Omental fat pad (tissue), 4 donors: ENCODE measurements at places on chromosomes 12 and 14. TPM values are rescaled to one million over a fixed set of nuclear protein-coding genes. Genes with fewer than 3 reads are reported as not detected.

The C12orf50 gene
- 0.65 TPM for total RNA-seq

The ASCL4 gene
- total RNA-seq: not detected

The SYT1 gene
- total RNA-seq: 2.4 TPM

The GZMH gene
- not detected for total RNA-seq

The CIDEB gene
- 16.4 TPM for total RNA-seq

The STAC3 gene
- 2.7 TPM for total RNA-seq

The CCND2 gene
- 107 TPM for total RNA-seq

The ANKLE2 gene
- 70.5 TPM for total RNA-seq

DNA sequence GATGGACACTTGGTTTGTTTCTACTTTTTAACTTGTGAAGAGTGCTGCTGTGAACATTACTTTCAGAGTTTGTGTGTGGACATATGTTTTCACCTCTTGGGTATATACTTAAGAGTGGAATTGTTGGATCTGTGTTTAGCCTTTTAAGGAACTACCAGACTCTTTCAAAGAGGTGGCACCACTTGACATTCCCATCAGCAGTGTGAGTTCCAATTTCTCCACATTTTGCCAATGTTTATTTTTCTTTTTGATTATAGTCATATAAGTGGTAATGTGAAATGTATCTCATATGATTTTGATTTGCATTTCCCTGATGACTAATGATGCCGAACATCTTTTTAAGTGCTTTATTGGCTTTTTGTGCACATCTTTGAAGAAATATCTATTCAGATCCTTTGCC is 44.8 kb downstream of the ARHGAP5 start:
- DNase-seq: no peak

- no peak for DNase-seq
Measured at GRCh38 chr14:56118611-56119181, 485 bp downstream of the PELI2 start.

DNA sequence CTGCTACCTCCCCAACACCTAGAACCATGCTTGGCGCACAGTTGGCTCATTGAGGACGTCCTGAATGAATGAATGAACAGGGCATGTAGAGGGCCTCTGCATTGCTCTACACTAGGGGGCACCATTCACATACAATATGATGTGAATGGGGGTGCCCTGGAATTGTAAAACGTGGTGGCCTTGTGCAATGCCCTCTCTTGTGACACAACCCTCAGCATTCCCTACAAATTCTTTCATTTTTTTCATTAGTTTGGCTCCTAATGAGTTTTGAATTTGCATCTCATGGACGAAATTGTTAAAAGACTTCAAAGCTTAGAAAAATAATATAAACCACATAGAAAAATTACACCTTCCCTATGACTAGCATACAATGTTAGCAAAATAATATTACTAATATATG is 2.3 kb upstream of the DIO2 start:
- DNase-seq: no peak

GRCh38 chr12:62730649-62731048 is 204.3 kb downstream of the PPM1H start:
- DNase-seq: no peak

- DNase-seq: no peak
Measured at GRCh38 chr12:109458771-109459208, 18.3 kb downstream of the KCTD10 start.

DNA sequence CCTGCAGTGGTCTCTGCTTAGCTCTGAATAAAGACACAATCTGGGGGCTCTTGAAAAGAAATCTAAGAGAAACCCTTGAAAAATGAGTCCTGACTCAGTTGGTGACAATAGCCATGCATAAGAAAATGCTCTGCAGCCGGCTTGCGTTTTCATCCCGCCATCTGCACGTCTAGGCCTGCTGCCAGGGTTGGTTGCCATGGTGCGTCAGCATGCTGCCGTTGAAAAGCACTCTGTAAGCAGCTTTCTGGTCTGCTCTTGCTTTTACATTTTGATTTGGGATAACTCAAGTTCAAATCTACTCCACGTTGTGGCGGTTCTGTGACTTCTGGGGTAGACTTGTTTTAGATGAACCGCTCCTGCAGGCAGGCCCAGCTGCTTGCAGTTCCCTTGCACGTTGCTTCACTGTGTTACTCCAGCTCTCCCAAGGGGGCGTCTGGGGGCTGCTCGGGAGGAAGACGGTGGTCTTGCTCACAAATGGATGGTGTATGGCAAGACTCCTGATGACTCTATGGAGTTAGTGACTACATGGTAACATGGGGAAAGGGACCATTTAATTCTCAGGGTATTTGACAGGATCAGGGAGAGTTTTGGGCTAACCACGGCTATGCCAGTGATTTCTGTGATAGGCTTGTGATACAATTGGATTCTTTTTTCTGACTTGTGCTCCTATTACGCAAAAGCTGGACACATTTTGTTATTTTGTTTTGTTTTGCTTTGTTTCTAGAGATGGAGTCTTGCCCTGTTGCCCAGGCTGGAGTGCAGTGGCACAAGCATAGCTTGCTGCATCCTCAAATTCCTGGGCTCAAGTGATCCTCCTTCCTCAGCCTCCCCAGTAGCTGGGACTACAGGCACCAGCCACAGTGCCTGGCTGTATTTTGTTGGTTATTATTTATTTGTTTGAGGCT is 15.8 kb downstream of the WNT5B start:
- no peak for DNase-seq

GRCh38 chr12:101697930-101698799 is 725 bp downstream of the CHPT1 start:
- no peak for DNase-seq

DNA sequence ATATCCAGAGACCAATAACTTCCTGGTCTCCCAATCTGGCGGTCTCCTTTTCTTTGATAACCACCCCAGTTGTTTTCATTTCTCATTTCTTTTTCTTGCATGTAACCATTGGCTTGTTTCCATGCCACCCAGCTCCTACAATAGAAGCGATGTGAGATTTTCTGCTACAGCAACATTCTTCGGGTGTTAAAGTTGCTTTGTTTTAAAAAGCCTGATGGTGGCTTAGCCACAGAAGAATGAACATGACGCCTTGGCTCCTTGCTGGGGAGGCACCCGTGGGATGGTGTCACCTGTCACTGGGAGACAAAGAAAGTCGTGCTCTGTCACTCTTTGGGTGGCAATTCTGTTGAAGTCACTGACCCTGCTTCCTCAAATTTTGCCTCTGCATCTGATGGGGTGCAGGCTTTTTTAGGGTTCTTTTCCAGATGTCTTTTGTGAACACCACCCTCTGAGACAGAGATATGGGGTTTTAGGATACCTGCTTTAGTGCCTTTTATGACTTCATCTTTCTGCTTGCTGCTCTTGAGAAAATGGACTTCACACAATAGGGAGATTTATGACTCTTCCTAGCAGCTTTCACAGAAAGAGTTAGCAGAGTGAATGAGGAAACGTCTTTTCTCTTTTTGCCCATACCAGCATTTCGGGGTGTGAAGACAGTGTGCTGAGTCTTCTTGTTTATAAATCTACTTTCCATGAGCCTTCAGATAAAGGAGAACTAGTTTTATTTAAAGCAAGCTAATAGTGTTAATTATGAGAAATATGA is 265.3 kb upstream of the TBX3 start:
- DNase-seq: no peak

GRCh38 chr12:57404966-57405640 is 25.7 kb downstream of the R3HDM2 start:
- DNase-seq: no peak

DNA sequence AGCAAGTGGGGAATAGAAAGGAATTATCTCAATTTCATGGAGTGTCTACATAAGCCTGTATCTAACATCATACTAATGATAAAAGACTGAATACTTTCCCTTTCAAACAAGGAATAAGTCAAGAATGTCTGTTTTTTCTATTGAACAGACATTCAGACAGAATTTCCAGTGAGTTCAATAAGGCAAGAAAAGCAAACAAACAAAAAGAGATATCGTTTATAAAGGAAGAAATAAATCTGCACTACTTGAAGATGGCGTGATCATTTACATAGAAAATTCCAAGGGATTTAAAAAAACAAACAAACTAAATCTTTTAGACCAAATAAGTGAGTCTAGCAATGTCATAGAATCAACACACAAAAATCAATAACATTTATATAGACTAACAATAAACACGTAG is 273.1 kb upstream of the FOXG1 start:
- no peak for DNase-seq

GRCh38 chr12:91222746-91223145 is 40.1 kb upstream of the DCN start:
- DNase-seq: no peak

- DNase-seq: no peak
Measured at GRCh38 chr12:116384691-116385485, 107.4 kb upstream of the MED13L start.

DNA sequence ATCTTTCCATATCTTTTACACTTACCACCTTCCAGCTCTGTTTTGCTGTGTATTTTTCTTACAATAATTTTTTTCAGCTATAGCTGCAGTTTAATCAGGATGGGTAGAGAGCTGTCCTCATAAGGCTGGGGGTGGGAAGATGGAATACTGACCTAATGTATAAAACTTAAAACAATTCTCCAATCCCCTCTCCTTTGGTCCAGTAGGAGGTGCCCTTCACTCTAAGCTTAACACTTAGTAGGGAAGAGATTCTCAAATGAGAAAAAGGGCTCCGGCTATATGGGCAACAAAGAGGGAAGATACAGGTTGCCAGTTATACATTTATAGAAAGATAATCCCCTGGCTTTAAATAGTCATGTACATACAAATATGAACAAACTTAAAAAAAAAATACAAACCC is 2.8 kb downstream of the ORMDL2 start:
- DNase-seq: no peak

GRCh38 chr12:89064780-89065179 is 287.5 kb downstream of the DUSP6 start:
- DNase-seq: no peak

DNA sequence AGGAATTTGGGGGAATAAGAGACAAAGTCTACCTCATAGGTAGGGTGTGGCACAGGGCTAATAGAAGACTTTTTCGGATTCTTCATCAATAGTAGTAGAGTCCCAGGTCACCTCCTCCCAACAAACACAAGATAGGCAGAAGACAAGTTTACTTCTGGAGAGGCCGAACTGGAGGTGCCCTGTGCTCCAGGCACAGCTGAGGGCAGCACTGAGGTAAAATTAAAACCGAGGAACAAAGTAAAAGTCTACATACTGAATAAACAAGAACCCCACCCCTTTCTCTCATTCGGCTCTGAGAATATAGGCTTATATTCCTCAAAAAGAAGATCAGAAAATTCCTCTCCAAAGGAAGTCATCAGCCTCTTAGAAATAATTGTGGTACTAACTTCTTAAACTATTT is 161.5 kb downstream of the SEC23A start:
- DNase-seq: no peak

GRCh38 chr12:10304161-10304574 is 3.5 kb upstream of the KLRD1 start:
- DNase-seq: no peak

- no peak for DNase-seq
Measured at GRCh38 chr12:12807970-12808702, 5.0 kb upstream of the DDX47 start.

DNA sequence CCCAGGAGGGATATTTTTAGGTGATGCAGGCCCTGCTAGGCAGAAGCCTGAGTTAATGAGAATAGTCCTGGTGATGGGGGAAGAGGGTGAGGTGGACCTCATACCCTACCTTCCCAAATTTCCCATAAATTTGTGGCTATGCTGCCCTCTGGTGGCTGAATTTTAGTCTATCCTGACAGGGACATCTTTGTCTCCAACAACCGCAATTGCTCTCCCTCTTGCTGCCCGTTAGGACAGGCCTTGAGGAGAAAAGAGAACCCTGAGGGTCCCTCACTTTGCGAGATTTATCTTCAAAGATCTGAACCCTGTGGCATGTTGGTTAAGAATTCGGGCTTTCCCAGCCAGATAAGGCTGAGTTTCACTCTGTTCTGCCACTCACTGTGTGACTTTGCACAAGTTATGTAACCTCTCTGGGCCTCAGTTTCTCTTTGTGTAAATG is 9.8 kb upstream of the ZNF385A start:
- DNase-seq: no peak

DNA sequence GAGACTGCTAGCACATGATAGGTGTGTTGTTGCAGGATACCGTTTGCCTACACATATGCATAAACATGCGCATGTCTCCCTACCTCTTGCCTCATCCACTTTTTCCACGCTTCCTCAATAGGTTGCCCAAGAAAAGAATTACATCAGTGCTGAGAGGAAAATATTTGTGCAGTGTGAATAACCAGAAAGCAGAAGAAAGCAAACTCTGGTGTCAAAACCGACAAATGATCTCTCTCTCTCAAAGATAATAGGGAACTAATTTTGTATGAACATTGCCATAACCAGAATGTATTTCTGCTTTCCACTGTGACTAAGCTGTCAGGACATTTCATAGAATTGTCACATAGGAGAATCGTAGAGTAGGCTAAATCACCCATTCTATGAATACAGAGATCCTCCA is 1.3 kb downstream of the CLEC7A start:
- DNase-seq: no peak

DNA sequence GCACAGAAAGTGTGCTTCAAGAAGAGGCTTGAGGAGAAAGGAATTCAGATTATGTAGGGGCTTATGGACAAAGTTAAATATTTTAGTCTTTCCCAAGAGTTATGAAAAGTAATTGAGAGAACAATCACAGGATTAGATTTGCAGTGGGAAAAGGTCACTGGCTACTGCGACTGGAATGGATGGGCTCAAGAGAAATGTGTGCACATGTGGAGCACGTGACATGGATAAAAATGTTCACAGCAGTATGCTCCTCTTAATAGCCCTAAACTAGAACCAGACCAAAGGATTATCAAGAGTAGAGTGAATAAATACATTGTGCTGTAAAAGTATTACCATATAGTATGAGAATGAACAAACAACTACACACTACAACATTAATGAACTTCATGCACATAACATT is 78.1 kb downstream of the ABCD2 start:
- DNase-seq: no peak

GRCh38 chr14:89407856-89408255 is 9.2 kb downstream of the FOXN3 start:
- no peak for DNase-seq

- no peak for DNase-seq
Measured at GRCh38 chr12:88577537-88577936, 2.7 kb downstream of the KITLG start.

DNA sequence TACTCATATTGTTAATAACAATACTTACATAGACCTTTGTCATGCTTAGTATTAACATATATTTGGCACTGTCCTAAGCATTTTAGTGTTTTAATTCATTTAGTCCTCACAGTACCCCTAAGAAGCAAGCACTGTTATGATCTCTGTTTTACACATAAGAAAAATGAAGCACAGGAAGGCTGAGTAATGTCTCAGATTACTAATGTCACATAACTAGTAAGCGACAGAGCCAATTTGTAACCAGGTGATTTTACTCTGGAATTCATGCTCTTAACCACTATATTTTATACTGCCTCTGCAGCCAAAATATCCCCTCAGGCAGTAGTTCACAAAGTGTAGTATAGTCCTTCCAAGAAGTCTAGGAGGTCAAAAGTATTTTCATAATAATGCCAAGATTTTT is 20.3 kb downstream of the TMEM253 start:
- no peak for DNase-seq

- DNase-seq: no peak
Measured at GRCh38 chr12:116673681-116674111, 64.2 kb downstream of the SPRING1 start.

- DNase-seq: no peak
Measured at GRCh38 chr14:32074887-32075572, 2.1 kb upstream of the ARHGAP5 start.

GRCh38 chr12:82383930-82384552 is 25.7 kb downstream of the METTL25 start:
- DNase-seq: no peak
